ENCODE measurements at places on chromosomes 4 and X. TPM values are rescaled to one million over a fixed set of nuclear protein-coding genes. Genes with fewer than 3 reads are reported as not detected.

Gene FSTL5
- not detected for total RNA-seq

Gene CT45A5
- not detected for total RNA-seq

Gene PCYT1B
- not detected for total RNA-seq

Gene STATH
- total RNA-seq = not detected

Gene PI4K2B
- total RNA-seq = 13.7 TPM

Gene PABPC4L
- total RNA-seq = not detected

Gene SYTL4
- not detected for total RNA-seq

Gene MFAP3L
- 0.29 TPM for total RNA-seq

Gene PNMA3
- 3.3 TPM for total RNA-seq

Gene ANXA3
- total RNA-seq = not detected

Gene TEX13D
- total RNA-seq = not detected

Gene ASB11
- total RNA-seq = not detected

Gene DMD
- total RNA-seq = 51.8 TPM

Gene HSFX3
- total RNA-seq = not detected

Gene TCEAL9
- 0.39 TPM for total RNA-seq

Gene RXFP1
- total RNA-seq = not detected

Gene SLC10A3
- 16.7 TPM for total RNA-seq
